CD8-positive, alpha-beta memory T cell (primary cell): ENCODE measurements at places on chromosomes 4 and X. TPM values are rescaled to one million over a fixed set of nuclear protein-coding genes. Genes with fewer than 3 reads are reported as not detected.

Gene UGT2B10
- total RNA-seq, result not detected

GRCh38 chr4:23889814-23890341 lies at the start of gene PPARGC1A:
PPARGC1A (minus strand) TSS chr4:23890047; CDS start chr4:23889957, 90 bp downstream.
- no peak for DNase-seq

Gene FOXP3
- total RNA-seq, result 11.2 TPM

- no peak for DNase-seq
These were observed 311.2 kb downstream of the DHX15 start for GRCh38 chr4:24273136-24273535.

DNA sequence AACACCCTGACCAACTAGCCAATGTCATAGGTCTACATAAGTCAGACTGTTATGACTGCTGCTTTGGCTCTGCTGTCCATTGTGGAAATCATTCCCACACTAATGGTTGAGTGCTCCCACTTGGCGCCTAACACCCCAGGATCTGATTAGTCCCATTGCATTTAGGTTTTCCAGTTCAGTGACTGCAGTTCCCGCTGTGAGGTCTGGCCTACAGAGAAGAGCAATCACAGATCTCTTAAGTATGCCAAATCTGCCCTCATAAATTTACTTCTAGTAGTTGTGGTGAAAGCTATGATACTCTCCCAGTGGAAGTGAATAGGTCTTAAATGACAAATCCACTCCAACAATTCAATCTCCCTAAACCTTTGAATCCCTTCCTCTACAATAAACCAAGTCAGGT lies 77.3 kb upstream of the IL2 start:
- no peak for DNase-seq

Gene VSIG4
- total RNA-seq, result 0.68 TPM

DNA sequence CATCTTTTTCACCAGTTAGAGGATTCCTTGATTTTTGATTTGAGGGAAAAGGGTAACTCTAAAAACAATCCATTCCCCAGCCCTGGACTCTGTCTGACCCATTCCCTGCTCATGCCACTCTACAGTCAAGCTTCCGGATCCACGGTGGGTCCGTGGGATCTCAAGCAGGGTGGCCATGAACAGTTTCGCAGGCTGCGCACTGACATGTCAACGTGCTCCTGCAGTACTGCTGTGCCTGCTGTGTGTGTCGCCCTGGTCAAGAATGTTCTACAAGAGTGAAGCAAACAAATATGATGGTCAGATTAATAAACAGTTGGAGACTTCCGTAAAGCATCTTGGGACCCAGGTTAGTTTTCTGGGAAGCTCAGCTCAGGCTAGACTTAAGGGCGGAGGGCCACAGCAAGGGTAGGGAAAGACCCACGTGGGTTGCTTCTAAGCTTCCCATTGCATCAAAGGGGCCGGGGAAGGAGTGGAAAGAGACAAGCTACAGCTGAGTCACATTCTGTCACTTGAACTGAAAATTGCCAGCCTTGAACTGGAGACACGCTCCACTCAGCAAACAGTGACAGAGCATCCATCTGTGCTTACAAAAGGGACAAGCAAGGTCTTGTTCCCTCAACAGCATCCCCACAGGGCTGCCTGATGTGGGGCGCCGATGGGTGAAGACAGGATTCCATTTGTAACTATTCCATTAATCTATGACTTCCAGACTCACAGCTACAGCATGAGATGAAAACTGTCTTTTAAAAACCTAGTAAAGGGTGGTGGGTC lies 81.8 kb downstream of the MTMR1 start:
- DNase-seq, result no peak

DNA sequence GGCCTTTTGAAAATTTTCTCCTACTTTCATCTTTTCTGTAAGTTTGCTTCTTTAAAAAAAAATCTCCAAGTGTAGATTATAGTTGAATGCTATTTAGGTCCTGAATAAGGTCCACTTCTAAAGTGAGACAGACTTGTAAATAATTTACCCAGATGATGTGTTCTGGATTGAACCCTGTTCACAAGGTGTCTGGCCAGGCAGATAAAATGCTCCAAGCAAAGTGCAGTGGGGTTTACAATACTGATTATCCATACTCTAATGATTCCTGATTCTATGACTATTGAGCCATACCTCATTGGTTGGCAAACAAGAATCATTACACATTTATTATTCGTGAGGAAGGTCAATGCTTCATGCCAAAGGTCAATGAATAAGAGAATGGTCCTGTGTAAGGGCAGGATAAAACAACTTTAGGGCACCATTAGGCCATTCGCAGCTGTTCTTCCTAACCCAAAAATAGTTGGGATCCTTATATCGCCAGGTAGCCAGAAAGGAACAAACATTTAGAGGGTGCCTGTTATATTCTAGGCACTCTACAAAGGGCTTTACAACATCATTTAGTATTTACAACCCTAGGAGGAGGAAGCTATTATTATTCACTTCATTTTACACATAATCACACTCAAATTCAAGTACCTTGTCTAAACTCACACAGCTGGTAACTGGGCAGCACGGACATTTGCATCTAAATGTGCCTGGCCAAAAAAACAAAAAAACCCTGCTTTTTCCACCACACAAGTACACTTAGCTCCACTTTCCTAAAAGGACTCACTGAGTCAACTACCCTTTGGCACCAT lies 18.6 kb upstream of the SAT1 start:
- DNase-seq, result no peak

- no peak for DNase-seq
These were observed 472.1 kb downstream of the TMA16 start for GRCh38 chr4:163966612-163967011.

DNA sequence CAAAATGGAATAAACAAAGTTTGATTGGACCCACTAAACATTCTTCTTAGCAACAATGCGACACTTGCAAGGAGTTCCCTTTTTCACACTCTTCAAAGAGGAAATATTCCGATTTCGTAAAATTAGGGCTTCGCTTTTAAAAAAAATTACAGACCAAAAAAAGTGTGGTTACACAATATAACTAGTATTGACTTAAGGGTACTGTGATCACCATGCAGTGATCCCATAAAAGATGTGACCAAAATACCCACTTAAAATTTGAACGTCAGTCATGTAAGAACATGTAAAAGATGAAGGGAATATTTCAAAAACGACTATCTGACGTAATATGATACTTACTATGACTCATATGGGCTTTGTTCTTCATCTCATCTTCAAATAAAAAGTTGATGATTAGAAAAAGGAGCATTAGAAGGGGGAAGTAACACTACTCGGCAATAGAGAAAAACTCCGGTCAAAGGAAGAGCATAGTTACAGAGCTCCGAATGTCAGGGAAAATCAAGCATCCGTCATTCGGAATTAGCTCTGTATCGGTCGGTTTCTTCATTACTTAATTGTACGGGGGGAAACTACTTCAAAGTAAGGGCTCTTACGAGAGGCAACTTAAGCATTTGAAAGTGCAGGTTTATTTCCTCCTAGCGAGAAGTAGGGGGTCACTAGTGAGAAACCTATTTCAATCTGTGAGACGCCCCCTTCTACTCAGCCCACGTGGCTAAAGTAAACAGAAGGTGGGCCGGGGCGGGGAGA lies 1.3 kb upstream of the TET2 start:
- DNase-seq, result no peak

DNA sequence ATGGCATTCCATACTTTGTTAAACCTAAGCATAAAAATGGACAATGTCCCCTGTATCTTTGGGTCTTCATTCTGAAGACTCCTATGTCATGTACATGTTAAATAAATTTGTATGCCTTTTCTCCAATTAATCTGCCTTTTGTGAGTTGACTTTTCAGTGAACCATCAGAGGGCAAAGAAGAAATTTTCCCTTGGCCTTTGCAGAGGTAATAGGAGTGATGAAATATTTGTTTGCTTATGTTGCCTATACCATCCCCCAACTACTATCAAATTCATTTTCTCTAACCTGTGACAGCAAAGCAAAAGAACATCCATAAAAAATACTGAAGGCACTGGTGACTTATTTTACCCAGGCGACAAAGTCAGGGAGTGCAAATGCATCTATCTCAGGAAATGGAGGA lies 18.2 kb downstream of the NAAA start:
- no peak for DNase-seq

GRCh38 chr4:73451404-73451803 lies 15.4 kb downstream of the AFP start:
- no peak for DNase-seq

Gene NLGN3
- total RNA-seq, result 0.46 TPM

GRCh38 chr4:13778367-13778766 lies 150.8 kb upstream of the BOD1L1 start:
- DNase-seq, result no peak

DNA sequence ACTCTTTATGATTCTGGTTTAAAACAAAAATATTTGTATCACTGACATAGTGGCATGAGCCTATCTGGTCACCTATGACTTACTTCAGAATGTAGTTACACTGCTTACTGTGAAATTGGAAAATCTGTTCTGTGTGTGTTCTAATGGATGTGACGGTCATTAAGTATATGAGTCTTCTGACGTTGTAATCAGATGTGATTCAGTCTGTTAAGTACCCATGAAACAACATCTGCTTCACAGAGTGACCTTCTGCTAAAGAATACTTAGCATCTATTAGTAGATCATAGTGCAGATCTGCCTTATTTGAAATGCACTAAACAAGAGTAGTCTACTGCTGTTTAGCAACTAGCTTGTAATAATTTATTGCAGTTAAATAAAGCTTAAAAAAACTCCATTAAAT lies 317.1 kb downstream of the DCTD start:
- DNase-seq, result no peak

Gene CCDC110
- total RNA-seq, result not detected

Gene BLOC1S4
- 21.5 TPM for total RNA-seq

DNA sequence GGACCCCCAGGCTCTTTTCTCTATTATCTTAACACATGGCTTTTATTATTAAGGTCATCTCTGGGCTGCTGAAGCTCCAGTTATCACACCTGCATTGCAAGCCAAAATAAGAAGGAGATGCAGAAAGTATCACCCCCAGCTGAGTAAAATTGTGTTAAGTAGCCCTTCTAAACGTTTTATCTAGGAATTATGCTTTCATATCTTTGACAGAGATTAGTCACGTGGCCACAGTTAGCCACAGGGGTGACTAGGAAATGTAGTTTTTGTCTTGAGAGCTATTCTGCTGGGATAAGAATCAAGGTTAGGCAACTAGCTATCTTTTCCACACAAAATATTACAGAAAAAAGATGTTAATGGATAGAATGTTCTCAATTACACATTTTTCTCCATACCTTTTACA lies 102.1 kb downstream of the ANXA3 start:
- DNase-seq, result no peak

Gene HMGB3
- 32.1 TPM for total RNA-seq

Gene ANTXR2
- total RNA-seq, result 20.6 TPM

- no peak for DNase-seq
These were observed 103.7 kb downstream of the RBM47 start for GRCh38 chr4:40525752-40526598.

DNA sequence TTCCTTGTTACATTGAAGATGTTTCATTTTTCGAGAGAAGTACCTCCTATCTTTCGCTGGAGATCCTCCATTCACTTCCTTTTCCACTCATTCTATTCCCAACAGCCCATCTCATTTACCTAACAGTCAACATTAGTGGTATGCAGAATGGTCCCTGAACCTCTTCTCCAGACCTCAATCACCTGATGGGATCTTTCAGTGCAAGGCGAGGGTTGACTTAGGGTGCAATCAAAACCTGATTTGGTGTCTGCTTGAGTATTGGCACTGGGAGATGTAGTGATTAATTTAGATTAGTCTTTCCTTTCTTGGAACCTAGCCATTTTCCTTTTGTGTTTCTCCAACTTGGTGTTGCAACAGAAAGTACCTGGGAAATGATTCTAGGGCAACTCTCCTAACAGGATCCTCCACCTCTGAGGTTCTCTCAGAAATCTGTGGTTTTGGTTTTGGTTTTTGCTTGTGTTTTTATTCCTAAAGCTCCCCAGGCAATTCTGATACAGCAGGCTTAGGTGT lies 18.4 kb downstream of the DDX3X start:
- no peak for DNase-seq
